ENCODE measurements at places on chromosomes 3 and 15.

DNA sequence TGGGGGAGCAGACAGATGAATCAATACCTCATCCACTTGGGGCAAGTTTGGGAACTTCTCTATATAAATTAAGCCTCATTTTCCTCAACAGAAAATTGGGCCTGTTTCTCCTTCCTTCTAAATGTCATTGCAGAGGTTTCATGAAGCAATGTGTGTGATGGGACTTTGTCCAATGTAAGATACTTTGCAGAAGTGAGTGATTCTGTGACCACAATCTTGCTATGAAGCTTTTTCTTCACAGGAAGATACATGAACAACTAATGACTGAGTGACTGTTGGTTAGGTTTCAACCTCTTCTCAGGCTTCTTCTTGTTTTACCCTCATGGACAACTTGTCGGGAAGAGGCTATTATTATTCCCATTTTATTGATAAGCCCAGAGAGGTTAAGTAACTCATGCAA lies 11.0 kb downstream of the TMEM45A start:
- no peak for DNase-seq

- DNase-seq, result no peak
Observed at GRCh38 chr3:142495103-142495502, 47.3 kb upstream of the XRN1 start.

- DNase-seq, result no peak
Observed at GRCh38 chr15:45715528-45715927, 80.7 kb downstream of the SQOR start.

- no peak for DNase-seq
Observed at GRCh38 chr15:65174509-65174908, 10.6 kb downstream of the CLPX start.

GRCh38 chr3:188217011-188217463 lies 63.1 kb downstream of the LPP start:
- DNase-seq, result no peak

- no peak for DNase-seq
Observed at GRCh38 chr3:113118336-113118735, 93.0 kb upstream of the BOC start.

- DNase-seq, result no peak
Observed at GRCh38 chr3:43178891-43179366, 73.0 kb upstream of the POMGNT2 start.

DNA sequence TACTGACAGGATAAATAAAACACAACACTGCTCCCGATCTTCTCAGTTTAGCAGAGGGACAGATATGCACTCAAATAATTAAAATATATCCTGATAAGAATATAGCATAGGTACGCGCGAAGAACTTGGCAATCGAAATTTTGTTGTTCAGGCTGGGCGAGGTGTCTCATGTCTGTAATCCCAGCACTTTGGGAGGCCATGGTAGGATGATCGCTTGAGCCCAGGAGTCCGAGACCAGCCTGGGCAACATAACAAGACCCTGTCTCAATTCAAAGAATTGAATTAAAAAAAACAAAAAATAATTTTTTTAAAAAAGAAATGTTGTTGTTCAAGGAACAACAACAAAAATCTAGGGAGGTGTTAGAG lies 7.6 kb downstream of the B2M start:
- DNase-seq, result no peak

GRCh38 chr15:42802168-42802567 lies 65.2 kb upstream of the CDAN1 start:
- DNase-seq, result no peak

- DNase-seq, result no peak
Observed at GRCh38 chr3:102521246-102521645, 86.4 kb downstream of the ZPLD1 start.

- DNase-seq, result no peak
Observed at GRCh38 chr3:142705198-142705597, 18.6 kb upstream of the TRPC1 start.

GRCh38 chr3:19229086-19229485 lies 80.8 kb downstream of the KCNH8 start:
- DNase-seq, result no peak

GRCh38 chr3:29637068-29637467 lies 356.2 kb downstream of the RBMS3 start:
- DNase-seq, result no peak

GRCh38 chr3:131973731-131974130 lies 61.1 kb downstream of the CPNE4 start:
- no peak for DNase-seq

DNA sequence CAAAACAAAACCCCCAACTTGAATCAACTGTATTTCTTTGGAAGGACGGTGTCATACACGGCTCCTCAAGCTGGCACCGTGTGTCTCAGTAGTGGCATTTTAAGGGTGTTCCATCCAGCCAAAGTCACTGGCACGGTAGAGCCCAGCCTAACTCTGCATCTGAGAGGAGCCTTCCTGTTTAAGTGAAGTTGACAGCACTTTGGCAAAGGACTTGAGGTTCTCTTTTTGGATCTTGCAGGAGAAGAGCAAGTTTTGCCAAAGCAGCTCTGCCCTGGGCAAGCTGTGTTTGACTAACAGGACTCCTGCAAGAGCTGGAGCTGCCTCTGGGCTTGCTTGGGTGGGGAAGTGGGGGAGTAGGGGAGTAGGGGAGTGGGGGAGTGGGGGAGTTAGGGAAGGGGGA lies 109.6 kb upstream of the FEZF2 start:
- no peak for DNase-seq

DNA sequence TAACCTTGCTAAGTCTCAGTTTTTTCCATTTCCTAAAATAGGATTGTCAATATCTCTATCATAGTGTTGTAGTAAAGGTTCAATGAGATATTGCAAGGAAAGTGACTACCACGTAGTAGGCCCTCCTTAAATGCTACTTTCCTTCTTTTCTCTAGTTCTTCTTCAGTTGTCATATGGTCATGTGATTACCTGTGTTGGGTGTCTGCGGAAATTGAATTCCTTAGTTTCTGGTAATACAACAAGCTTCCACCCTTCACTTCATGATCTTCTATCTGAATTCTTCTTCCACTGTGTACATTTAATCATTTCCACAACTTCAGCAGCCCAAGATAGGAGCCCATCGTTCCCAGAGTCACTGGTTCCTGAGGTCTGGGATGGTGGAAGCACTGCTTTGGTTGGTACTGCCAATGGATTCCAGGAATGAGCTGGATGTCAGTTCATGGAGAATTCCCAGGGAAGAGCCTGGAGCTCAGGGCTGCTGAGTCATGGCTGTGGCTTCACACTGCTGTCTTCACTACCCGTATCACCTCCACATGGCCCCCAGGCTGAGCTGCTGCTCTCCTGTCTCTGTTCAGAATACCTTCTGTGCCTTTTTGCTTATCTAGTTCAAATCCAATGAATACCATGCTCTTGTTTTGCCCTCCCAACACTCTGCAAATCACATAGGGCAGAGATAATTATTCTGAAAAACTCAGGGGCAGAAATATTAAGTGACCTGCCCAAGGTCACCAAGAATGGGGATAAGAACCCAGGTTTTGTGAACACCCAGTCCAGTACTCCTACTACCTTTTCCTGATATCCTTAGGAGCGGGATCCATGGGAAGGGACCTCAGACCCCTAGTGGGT lies 98.6 kb downstream of the RPL39L start:
- DNase-seq, result no peak

GRCh38 chr3:185290266-185290665 lies 36.4 kb upstream of the EHHADH start:
- no peak for DNase-seq

GRCh38 chr15:71651750-71652186 lies 158.6 kb upstream of the NR2E3 start:
- DNase-seq, result no peak
